ENCODE measurements at places on chromosomes 7 and 10.
A peak's percentile ranks its signal among the peaks of the same experiment; 100 is the strongest.

- peak; percentile 8 for DNase-seq
- no peak overlapping the region for H3K4me3 ChIP-seq
- no peaks in the 10 kb centered on the region for H3K36me3 ChIP-seq
- no peak overlapping the region for H3K27ac ChIP-seq
- H3K4me1 ChIP-seq, result no peaks in the 10 kb centered on the region
These were observed 270.5 kb upstream of the PODXL start for GRCh38 chr7:131826960-131827359.

DNA sequence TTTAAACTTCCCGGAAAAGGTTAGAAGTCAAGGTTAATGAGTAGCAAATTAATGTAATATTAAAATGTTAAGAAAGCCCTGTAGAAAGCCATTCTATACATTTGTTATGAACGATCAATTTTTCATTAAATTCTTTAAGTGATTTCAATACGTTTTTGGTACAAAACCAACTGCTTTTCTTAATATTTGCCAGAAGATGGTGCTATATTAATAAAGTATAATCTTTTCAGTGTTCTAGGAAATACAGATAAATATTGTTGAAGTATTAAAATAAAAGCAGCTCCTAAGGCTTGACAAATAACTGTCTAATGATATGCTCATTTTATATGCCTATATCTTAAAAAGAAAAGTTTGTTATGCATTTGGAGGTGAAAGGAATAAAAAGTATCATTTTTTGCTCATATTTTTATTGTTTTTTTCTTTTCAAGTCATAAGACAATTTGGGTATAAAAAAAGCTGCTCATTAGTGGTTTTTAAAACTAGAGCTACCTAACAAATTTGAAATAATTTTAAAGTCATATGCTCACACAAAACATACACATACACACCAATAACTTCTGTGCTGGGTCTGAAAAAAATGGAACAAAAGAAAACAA lies 130.3 kb upstream of the POT1 start:
- no peak overlapping the region for H3K27ac ChIP-seq
- no peaks in the 10 kb centered on the region for H3K36me3 ChIP-seq
- DNase-seq, result no peak

GRCh38 chr7:4037308-4037707 lies 644.8 kb upstream of the FOXK1 start:
- no peaks in the 10 kb centered on the region for H3K27me3 ChIP-seq
- H3K27ac ChIP-seq, result no peak overlapping the region
- H3K36me3 ChIP-seq, result no peaks in the 10 kb centered on the region
- no peaks in the 10 kb centered on the region for H3K4me1 ChIP-seq
- DNase-seq, result no peak

- no peaks in the 10 kb centered on the region for H3K4me1 ChIP-seq
- DNase-seq, result no peak
- no peak overlapping the region for H3K4me3 ChIP-seq
- no peaks in the 10 kb centered on the region for H3K27me3 ChIP-seq
These were observed 14.1 kb upstream of the TNPO3 start for GRCh38 chr7:129069021-129069420.

- no peak for DNase-seq
- no peaks in the 10 kb centered on the region for H3K27me3 ChIP-seq
- H3K4me3 ChIP-seq, result no peak overlapping the region
- no peaks in the 10 kb centered on the region for H3K36me3 ChIP-seq
These were observed 126.1 kb upstream of the TMEM196 start for GRCh38 chr7:19899529-19899928.

- H3K27me3 ChIP-seq, result no peaks in the 10 kb centered on the region
- H3K27ac ChIP-seq, result no peak overlapping the region
- H3K4me3 ChIP-seq, result no peak overlapping the region
- peaks cover 10% of the 10 kb centered on the region for H3K36me3 ChIP-seq
- no peak for DNase-seq
These were observed 142.3 kb upstream of the EFCAB10 start for GRCh38 chr7:105723572-105723971.

- DNase-seq, result no peak
- H3K27me3 ChIP-seq, result peaks cover 5% of the 10 kb centered on the region
- H3K4me3 ChIP-seq, result no peak overlapping the region
These were observed 13.7 kb upstream of the C10orf71 start for GRCh38 chr10:49285232-49285631.

Measured in small intestine (tissue), 16 donors.